ENCODE measurements at places on chromosomes 6 and 20.

GRCh38 chr6:7974938-7975763 lies 64.6 kb upstream of the TXNDC5 start:
- no peak for DNase-seq

GRCh38 chr6:137297887-137298286 lies 78.7 kb upstream of the IFNGR1 start:
- DNase-seq: peak; percentile 20

GRCh38 chr6:85482905-85483700 lies 33.2 kb downstream of the NT5E start:
- DNase-seq: peak; percentile 67

DNA sequence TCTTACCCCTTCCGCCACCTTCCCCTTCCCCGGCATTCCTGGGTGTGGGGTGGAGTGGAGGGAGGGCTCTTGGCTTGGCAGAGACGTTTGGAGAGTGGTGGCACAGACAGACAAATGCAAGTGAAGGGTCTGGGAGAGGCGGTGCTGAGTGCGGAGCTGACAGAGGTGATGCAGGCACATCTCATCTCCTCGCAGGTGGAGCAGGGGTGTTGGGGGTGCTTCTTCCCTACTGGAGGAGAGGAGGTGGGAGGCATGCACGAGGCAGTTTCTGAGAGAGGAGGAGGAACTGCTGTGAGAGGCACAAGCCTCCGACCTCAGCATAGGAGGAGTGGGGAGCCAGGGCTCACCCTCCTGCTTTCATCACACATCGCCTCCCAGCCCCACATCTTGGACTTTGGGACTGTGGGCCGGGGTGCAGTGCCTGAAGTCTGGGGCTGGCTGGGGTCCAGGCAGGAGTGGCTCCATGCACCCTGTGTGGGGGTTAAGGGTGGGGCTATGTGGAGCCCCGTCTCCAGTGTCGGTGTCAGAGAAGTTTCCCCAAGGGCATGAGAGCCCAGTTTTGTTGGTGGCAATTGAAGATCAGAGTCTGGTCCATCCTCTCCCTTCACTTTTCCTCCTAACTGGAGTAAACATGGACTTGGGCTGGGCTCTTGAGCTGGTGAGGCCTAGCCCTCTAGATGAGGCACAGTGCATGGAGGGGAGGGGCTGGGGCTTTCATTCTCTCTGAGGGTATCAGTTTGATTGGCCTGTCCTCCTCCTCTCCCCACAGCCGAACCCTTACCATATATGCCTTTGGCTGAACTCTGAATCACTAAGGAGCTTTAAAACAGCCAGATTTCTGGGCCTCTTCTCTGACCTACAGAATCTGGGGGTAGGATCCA lies 20.2 kb upstream of the SLC22A7 start:
- DNase-seq: no peak

GRCh38 chr6:43254138-43254817 lies 11.0 kb downstream of the TTBK1 start:
- no peak for DNase-seq

GRCh38 chr6:137717074-137718073 lies 149.7 kb upstream of the TNFAIP3 start:
- DNase-seq: peak; percentile 89

GRCh38 chr6:395432-396125 lies 4.0 kb downstream of the IRF4 start:
- DNase-seq: no peak

- DNase-seq: no peak
These were observed 184.2 kb downstream of the EPM2A start for GRCh38 chr6:145551164-145551563.

DNA sequence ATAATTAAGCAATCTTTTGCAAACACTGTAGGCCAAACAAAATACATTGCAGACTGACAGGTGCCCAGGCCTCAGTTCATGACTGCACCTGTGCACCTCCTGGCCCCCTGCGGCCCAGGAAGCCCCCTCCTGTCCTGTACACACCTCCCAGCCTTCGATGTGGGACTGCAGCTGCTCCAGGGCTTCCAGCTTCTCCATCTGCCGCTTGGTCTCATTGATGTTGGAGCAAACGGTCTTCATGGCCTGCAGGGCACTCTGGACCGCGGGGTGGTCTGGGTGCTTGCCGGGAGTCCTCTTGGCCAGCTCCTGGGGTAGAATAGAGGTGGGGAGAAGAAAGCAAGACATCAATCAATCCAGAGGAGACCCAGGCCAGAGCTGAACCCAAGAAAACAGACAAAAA lies 119.7 kb downstream of the PREX1 start:
- no peak for DNase-seq

DNA sequence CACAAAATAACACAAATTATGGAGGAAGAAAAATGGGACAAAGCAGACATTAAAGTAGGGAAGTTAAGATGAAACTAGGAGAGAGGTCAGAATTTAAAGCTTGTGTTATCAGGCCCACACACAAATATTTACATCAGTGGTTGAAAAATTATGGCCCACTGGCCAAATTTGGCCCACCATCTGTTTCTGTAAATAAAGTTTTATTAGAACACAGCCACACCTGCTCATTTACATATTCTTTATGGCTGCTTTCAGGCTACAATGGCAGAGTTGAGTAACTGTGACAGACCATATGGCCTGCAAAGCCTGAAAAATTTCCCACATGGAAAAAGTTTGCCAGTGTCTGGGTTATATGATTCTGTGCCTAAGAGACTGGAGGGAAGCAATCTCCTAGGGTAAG lies 49.0 kb downstream of the SLC22A23 start:
- no peak for DNase-seq

DNA sequence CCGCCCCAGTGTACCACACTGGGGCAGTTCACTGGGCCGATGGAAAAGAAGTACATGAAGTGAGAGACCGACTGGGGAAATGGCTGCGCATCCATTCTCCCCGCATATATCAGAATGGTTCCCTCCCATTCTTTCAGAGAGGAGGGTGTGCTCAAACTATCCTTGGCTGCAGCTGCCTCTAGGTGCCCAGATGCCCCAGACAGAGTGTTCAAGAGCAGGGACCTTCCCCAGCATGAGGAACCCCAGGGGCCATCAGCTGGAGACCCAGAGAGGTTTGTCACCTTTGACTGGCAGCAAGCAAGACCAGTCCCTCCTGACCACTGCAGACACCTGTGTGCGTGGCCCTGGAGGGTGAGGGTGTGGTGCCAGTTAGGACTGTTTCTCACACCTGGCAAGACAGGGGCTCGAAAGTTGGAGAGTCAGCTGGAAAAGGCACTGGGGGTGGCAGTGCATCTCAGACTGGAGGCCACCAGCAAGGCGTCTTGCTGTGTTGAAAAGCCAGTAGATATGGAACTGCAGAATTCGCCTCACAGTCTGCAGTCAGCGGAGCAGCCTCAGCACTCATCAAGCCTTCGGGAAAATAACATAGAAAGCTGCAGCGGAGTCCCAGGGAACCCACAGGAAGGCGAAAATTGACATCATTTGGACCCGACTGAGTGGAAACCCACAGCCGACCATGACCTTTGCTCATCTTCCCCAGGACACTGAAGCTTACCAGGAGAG lies 76.7 kb downstream of the GPR6 start:
- DNase-seq: no peak

DNA sequence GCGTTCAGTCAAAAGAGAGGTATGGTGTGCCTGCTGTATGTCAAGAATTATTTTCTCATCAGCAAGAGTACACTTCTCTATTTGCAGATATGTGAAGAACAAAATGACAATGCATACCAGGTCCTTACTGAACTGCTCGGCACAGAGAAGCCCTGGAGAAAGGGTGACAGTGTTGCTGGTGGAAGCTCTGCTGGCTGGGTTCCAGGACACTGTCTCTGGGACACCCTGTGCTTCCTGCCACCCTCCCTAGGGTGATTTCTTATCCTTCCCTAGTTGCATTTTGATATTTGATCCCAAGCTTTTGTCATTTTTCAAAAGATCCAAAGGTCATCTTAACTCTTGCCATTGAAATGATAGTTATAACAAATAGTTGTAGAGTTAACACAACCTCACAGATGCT lies 8.3 kb upstream of the CST5 start:
- DNase-seq: no peak

DNA sequence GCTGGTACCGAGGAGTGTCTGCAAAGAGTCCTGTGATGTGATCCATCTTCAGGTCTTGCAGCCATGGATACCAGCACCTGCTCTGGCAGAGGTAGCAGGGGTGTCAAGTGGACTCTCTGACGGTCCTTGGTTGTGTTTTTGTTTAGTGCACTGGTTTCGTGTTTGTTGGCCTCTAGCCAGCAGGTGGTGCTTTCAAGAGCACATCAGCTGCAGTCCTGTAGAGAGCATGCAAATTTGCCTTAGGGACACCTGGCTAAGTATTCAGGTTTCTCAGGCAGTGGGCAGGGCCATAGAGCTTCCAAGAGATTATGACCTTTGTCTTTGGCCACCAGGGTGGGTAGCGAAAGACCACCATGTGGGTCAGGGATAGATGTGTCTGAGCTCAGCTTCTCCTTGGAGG lies 14.5 kb upstream of the RGS17 start:
- DNase-seq: no peak

DNA sequence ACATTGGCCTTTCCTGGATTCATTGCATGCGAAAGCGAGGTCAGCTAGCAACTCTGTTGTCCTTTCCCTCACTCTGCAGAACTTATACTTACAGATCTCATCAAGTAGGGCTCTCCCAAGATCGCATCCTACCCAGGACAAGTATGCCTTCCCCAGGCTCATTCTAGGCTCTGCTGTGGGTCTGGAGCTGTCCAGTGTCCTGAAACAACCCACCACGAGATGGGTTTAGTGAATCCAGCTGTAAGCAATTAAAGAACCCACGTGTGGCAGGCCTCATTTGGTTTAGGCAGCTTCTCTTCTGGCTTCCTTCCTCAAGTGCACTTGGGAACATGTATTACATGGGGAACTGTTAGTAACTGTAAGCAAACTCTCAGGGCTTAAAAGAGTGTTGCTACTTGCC lies 406.5 kb upstream of the CHD6 start:
- DNase-seq: no peak

GRCh38 chr6:169249057-169249456 lies 4.6 kb downstream of the THBS2 start:
- DNase-seq: no peak

GRCh38 chr6:26607434-26608230 lies 10.9 kb downstream of the ABT1 start:
- peak; percentile 50 for DNase-seq

- DNase-seq: no peak
These were observed 59.1 kb upstream of the TMEM244 start for GRCh38 chr6:129920103-129920798.

- DNase-seq: no peak
These were observed 59.9 kb downstream of the SLC22A2 start for GRCh38 chr6:160198606-160199211.

DNA sequence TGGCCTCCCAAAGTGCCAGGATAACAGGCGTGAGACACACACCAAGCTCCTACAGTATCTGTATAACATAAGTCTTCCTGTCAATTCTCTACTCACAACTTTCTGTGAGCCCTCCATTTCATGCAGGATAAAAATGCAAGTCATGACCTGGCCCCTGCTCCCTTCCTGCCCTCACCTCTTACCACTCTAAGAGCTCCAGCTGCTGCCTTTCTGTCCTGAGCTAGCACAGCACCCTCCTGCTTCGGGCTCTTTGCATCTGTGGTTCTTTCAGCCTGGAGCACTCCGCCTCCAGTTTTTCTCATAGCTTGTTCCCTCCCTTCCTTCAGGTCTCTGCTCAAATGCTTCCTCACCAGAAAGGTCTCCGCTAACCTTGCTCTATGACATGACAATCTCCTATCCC lies 23.7 kb upstream of the TRPC4AP start:
- DNase-seq: no peak

DNA sequence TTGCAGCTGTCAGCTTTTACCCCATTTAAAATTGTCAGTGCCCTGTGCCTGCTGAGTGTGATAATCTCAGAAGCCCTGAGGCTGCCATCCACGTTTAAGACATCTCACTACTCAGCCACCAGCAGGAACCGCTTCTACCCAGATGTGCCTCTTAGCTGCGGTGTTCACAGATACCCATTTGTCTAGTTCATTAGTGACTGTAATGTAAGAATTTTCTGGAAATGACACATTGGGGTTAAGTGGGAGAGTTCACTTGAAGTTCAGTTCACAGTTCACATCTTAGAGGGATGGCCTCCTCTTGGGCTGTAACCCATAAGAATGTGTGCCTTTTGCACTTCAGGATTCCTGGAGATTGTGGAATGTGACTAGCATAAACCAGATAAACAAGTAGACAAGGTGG lies 477.7 kb downstream of the BTBD3 start:
- DNase-seq: no peak

DNA sequence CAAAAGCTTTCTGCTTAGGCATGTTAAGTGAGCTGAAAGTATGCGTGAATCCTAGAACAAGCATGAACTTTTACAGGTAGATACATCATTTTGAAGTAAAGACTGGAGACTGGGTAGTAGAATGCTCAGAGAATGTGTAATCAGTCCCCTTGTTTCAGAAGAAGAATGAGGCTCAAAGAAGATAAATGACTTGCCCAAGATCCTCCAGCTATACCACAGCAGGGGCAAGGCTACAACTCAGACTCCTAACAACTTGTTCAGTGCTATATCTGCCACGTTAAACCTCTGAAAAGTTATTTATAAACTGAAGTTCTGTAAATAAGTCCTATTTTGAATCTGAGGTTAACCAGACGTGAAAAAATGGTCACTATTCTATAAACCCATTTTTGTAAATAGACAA lies 2.9 kb downstream of the RIPOR2 start:
- no peak for DNase-seq

DNA sequence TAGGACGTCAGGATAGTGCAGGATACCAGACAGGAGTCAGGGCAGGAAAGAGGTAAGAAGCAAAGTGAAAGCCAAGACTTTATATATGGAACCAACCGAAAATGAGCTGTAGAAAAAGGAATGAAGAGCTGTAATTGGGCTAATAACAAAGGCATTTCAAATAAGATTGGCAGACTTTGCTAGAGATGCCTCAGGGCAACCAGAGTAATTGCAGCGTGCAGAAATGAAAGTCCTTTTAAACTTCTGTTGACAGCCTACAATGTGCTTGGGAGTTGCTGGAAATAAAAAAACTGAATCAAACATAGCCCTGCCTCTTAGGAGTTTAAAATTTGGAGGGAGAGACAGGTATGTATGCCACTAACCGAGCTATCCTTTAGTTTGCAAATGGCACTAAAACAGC lies 56.4 kb upstream of the NKX2-4 start:
- no peak for DNase-seq

GRCh38 chr20:35027301-35027700 lies 65.3 kb downstream of the TRPC4AP start:
- no peak for DNase-seq

DNA sequence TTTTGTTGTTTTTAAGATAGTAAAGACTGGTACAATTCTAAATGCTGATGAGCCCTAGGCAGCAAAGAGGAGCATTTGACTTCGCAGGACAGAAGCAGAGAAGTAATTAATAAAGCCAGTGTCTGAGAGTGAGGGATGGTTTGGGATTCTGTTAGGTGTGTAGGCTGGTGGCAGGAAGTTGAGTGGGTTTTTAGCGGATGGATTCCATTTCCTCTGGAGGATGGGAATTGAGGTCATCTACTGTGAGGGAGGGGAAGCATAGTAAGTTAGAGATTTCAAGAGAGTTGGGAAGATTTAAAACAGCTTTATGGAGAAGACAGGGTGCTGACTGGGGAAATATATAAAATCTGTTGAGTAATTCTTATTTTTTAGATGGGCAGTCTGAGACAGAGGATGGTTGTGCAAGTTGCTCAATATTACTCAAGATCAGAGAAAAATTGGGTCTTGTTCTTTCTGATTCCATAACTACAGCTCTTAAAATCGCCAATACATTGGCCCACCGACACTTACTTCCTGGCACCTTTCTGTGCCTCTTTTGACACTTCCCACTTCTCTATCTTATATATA lies 48.8 kb downstream of the PRL start:
- DNase-seq: no peak

- no peak for DNase-seq
These were observed 27.1 kb downstream of the BCAS4 start for GRCh38 chr20:50821994-50822393.

Data from CD4-positive, alpha-beta T cell treated with Interleukin-15 for 1 hour (primary cell).